NCI-H82 (cell line): ENCODE measurements at places on chromosomes 7 and 10.

DNA sequence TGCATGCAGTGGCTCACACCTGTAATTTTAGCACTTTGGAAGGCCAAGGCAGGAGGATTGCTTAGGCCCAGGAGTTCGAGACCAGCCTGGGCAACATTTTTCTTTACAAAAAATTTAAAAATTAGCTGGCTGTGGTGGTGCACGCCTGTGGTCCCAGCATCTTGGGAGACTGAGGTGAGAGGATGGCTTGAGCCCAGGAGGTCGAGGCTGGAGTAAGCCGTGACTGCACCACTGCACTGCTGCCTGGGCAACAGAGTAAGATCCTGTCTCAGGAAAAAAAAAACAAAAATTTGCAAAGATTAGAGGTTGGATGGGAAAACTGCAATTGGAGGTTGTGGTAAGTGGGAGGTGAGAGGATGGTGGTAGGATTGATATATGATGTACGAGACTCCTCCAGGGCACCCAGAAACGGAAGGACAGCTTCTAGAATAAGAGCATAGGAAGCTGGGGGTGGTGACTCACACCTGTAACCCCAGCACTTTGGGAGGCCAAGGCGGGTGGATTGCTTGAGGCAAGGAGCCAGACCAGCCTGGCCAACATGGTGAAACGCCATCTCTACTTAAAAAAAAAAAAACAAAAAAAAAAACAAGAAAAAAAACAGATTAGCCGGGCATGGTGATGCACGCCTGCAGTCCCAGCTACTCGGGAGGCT lies 19.1 kb upstream of the PARP12 start:
- DNase-seq: no peak

GRCh38 chr7:116704650-116705228 lies 32.7 kb downstream of the MET start:
- no peak for DNase-seq

DNA sequence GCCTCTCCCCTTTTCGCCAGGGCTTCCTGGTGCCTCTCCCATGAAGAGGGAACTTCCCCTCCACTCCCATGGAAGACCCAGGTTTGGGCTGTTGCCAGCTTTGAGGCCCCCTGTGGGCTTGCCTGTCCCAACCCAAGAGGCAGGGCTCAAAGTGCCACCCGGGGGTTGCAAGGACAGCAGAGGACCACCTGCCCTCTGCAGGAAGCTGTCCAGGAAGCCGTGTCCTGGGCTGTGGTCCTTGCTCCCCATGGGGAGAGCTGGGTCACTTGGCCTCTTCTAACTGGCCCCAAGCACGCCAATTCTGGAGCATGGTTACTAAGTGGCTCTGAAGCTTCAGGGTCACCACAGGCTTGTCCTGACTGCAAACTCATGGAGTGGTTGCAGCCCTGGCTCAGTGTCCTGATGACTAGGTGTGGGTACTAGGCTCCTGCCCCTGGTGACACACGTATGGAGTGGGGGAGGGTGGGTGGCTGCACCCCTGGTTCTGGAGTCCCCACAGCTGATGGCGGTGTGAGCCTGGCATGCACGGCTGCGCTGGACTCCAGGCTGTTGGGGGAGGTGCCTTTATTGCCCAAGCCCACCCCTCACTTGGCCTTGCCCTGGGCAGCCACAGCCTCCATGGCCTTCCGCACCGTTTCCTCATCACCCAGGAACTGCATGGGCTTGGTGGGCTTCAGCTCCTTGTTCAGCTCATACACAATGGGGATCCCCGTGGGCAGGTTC lies 3.0 kb downstream of the PGAM2 start:
- DNase-seq: no peak

- no peak for DNase-seq
These were observed 23.8 kb upstream of the GTPBP4 start for GRCh38 chr10:964321-964987.

- DNase-seq: no peak
These were observed 34.9 kb downstream of the PARP12 start for GRCh38 chr7:140027858-140028257.

- no peak for DNase-seq
These were observed 20.3 kb downstream of the YWHAG start for GRCh38 chr7:76338298-76339084.

DNA sequence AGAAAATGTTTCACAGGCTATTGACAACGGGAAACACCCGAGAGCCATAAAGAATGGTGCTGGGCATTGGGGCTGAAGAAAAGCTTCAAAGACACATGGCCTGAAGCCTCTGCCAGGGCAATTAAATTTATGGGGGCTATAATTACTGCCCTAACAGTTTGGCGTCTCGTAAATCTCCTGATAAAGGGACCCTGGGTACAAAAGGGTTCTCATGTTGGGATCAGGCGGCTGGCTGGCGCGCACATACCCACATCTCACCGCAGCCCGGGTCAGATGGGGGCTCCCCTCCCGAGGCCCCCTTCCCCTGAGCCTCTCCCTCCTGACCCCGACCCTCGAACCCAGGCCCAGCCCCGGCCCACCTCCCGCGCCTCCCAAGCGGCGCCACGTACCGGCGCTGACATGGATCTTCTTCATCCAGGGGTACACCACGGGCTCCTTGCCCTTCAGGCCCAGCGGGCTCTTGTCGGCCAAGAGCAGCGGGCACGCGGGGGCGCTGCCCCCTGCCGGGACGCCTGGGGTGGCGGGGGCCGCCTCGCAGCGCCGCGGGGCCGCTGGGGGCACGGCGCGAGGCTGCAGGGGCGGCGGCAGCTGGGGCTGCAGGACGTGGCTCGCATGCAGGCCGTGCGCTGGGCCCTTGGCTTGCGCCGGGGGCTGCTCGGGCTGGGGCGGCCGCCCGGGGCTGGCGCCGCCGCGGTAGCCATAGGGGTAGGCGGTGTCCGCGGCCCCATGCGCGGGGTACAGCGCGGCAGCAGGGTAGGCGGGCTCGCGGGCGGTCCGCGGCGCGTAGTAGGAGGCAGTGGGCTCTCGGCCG lies 623 bp downstream of the HOXA4 start:
- DNase-seq: no peak

- DNase-seq: no peak
These were observed 418.9 kb downstream of the MDFIC start for GRCh38 chr7:115340828-115341227.

DNA sequence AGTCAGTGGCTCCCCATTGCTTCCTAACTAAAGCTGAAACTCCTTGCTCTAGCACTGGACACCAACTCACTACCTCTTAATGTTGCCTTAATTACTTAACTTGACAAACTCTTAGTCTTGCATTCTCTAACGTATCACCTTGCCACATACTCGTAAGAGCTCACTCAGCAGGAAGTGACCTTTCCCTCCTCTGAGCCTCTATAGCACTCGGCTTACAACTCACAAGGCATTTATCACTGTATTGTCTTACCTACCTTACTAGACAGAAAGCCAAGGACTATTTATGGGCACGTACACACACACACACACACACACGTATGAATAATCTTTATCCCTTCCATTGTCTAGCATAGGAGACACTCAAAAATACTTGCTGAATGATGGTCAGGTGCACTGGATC lies 21.2 kb downstream of the CEP41 start:
- DNase-seq: no peak

DNA sequence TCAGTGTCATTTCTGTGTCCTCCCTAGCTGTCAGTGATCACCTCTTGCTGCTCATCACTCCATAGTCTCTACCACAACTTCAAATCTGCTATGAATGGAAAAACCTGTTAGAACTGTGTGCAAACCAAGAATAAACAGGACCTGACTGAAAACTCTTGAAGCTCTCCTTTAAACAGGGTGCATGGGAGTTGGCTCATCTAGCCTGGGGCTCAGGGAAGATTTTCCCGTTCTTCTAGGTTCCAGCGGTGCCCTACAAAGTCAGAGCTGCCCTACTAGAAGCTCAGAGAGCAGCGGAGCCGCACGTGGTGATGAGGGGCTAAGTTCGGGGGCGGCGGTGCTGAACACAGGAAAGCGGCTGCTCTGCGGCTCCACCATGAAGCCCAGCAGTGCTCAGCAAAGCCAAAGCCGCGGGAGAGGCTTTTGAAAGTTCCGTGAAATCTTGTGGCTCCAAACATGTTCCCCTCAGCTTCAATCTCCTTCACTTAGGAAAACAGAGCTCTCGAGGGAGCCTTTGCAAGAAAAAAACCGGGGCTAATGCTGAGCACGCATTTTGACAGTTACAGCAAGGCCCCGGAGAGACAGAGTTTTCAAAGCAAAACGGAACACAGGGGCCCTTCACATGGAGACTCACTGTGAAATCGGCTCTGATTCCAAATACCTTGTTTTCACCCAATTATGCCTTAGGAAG lies 30.5 kb downstream of the RGS10 start:
- DNase-seq: no peak

- peak; percentile 8 for DNase-seq
These were observed 97.8 kb upstream of the PRPS1L1 start for GRCh38 chr7:18125476-18125875.

DNA sequence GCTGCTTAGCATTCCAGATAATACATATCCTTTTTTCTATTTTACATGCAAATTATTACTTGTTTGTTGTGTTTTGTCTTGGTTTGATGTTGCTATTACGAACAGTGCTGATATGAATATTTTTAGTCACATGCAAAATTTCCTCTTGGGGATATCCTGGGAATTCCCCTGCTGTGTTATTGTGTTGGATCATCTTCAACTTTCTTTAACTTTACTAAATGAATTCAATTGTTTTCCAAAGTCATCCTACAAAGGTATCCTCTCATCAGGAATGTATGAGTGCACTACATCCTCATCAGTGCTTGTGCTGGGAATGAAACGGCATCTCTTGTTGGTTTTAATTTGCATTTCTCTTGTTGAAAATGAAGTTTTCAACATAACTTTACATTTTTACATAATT lies 87.1 kb downstream of the AASS start:
- DNase-seq: no peak

DNA sequence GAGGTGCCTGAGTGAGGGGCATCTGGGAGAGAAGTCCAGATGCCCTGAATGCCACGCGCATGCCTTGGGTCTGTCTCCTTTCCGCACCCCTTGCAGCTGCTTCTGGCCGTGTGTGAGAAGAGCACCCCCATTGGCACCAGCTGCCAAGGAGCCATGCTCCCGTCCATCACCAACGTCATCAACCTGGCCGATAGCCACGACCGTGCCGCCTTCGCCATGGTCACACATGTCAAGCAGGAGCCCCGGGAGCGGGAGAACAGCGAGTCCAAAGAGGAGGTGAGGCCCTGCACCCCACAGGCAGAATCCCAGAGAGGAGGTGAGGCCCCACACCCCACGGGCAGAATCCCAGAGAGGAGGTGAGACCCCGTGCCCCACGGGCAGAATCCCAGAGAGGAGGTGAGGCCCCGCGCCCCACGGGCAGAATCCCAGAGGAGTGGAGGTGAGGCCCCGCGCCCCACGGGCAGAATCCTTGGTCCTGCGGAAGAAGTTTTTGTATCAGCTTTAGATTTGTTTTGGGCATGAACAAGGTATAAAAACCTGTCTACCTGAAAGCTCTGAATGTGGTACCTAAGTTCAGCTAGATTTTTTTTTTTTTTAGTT lies 91.8 kb downstream of the TRRAP start:
- DNase-seq: no peak

- DNase-seq: no peak
These were observed 288.0 kb upstream of the AKR1E2 start for GRCh38 chr10:4538016-4538415.

- no peak for DNase-seq
These were observed 572.1 kb downstream of the SORCS1 start for GRCh38 chr10:106592396-106592795.

DNA sequence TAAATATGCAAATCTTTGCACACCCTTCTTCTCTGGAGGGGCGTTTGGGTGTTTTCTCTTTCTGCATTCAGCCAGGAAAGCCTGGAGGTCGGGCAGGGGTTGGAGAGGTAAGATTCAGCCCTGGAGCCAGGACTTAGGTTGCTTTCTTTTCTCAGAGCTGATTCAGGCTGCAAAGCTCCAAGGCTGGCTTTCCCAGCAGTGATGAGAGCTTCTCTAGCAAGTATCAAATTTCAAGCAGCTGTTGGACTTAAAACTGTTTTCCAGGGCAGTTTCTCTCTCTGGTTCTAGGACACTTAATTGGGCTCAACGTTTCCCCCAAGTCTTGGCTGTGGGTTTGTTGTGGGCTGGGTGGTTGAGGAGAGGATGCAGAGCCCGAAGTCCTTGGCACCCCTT lies 608 bp downstream of the AKR1B10 start:
- peak; percentile 92 for DNase-seq

DNA sequence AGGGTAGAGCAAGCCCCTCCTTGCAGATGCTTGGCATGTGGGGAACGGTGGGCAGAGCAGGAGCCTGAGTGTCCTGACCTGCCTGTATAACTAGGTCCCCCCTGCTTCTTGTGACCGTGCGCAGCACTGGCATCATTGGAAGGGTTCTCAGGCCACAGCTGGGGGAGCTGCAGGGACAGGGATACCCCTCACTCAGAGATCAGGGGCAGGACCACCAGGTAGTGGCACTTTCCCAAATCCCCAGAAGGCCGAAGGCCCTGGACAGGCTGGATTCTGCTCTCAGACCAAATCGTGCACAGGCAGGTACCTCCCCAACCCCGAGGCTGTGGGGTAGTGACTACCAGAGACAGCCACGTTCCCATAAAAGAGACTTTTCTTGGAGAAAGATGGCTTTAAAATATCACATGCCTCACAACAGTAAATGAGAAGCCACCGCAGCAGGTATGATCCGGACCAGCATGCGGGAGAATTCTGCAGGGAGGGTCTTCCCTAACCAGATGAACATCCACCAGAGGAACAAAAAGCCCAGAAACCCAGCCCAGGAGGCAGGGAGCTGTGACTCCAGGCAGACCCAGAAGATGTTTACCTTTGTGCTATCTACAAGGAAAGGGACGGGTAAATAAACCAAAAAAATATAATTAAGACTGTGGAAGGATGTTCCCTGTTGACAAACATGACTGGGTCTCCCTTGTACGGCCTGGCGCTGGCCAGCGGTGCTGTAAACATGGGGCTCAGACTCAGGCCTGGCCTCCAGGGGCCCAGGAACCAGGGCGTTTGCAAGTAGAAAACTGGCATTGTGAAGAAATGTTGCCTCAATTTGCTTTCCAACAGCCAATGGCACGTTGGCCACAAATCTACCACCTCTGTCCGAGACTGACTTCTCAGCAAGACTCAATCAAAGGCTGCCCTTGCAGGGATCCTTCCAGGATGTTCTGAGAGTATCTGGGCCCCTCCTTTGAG lies 180.0 kb downstream of the TNS3 start:
- no peak for DNase-seq

DNA sequence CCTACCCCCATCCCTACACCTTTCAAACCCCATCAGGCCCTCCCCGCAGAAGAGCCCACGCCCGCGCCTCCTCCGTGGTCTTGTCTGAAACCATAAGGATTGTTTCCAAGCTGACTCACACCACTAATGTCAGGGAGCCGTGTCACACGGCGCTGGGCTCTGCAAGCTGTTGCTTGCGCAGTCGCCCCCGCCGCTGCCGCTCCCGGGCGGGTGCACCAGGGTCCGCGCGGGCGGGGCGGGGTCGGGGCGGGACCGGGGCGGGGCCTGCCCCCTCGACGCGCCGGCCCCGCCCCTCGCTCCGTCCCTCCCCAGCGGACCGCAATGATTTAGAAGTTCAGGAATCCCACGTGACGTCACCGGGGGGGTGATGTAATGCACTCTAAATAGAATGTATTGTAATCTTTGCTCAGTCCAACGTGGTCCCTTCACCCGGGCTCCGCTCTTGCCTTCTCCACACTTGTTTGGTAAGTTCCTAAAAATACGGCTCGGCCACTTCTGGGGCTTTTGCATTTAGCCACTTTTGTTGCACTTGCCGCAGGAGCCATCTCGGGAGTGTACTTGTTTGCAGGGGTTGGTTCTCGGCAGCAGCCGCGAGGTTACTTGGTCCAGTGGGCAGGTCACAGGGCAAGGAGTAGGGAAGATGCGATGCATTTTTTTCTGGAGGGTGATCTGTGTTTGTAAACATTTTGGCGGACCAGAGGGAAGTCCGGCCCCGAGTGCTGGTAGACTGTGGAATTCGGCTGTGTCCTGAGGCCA lies 3.2 kb upstream of the CREB5 start:
- DNase-seq: peak; percentile 93

GRCh38 chr10:96655461-96656197 lies 64.7 kb downstream of the PIK3AP1 start:
- DNase-seq: no peak
